IPS DF 6.9 (cell line): ENCODE measurements at places on chromosomes 5 and 9.

DNA sequence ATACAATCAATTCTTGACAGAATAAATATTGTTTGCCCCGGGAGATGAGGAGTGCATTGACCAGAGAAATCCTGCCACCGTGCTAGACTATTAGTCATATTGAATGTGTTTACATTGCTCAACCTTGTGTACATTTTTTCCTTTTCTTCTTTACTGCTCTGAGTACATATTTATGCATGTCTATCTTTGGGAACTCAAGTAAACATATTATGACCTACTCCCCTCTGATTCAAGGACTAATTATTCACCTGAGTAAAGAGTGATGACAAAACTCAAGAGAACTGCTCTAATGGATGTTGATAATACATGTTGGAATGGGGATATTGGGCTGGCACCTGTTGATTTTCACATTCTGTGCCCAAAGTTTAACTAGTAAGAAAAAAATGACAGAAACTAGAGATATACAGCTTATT lies 3.9 kb upstream of the SPINK1 start:
- DNase-seq = no peak

DNA sequence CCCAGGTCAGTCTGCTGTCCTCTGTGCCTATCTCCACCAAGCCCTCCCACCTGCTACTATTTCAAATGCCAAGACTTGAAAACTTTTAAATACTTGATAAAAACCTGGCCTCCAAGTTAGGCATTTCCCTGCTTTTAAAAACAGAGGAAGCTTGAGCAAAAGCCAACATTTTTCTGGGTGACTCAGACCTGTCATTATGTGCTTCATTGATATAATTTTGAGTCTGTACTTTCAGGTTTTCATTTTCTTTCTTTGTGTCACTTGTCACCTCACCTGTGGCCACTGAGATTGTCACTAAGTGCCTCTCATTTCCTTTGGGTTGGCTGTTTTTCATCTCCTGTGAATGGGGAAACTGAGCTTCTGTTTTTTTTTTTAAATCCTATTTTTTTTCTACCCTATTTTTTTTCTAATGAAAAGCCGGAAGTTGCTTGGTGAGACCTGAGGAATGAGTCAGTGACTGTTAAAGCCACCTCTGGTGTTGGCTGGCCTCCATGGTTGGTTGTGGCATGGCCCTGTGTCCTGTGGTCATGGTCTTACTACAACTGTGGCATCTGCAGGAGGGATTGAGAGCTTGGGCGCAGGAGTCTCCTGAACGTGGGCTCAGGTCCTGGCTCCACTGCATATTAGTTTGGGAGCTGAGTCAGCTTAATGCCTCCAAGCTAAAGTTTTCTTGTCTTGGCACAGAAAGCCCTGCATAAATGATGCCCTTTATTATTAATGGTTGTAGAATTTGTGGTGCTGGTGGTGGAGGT lies 56.7 kb downstream of the ARHGAP26 start:
- no peak for DNase-seq

DNA sequence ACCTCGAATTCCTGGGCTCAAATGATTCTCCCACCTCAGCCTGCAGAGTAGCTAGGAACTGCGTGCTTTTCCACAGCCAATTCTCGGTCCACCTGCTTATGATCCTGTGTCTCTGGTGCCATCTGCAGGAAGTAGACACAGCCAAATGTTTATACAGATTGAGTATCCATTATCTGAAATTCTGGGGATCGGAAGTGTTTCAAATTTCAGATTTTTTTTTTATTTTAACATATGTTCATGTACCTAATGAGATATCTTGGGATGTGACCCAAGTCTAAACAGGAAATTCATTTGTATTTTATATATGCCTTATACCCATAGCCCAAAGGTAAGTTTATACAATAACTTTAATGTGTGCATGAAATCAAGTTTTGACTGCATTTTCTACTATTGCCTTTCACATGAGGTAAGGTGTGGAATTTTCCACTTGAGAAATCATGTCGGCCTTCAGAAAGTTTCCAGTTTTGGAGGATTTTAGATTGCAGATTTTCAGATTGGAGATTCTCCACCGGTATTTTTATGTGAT lies 89.5 kb downstream of the ESM1 start:
- no peak for DNase-seq

GRCh38 chr5:131769336-131769735 lies 27.5 kb downstream of the FNIP1 start:
- DNase-seq = no peak

DNA sequence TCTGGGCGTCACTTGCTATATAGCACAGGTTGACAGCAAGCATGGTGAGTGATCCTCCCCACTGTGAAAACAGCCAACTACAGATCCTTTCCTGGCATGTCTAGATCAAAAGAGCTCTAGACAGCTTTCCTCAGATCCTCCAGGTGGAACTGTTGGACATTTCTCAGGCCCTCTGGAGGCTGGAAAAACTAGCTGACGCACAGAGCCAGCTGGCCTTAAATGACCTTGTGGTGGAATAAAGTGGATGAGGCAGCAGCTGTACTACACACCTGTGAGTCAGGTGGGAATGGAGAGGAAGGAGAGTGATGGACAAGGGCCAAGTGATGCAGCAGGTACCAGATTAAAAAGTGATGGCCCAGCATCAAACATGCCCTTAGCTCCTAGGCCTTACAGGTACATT lies 172.7 kb downstream of the TRIM32 start:
- no peak for DNase-seq

DNA sequence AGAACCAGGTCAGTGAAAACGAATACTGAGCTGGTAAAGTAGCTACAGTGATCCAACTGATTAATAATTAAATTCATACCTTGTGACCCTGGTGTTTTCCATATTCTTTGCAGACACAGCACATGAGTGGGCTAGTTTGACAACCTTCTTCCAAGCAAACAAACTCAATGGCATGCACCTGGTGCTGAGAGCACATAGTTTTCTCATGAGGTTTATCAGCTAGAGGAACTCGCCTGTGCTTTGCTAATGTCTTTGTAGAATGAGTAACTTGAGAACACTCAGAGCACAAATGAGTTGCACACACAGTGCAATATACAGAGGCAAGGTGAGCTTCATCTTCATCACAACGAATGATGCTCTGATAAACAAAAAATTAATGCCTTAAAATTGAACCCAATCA lies 12.6 kb downstream of the TRIM23 start:
- no peak for DNase-seq

GRCh38 chr5:36948041-36948440 lies 71.5 kb downstream of the NIPBL start:
- DNase-seq = no peak

DNA sequence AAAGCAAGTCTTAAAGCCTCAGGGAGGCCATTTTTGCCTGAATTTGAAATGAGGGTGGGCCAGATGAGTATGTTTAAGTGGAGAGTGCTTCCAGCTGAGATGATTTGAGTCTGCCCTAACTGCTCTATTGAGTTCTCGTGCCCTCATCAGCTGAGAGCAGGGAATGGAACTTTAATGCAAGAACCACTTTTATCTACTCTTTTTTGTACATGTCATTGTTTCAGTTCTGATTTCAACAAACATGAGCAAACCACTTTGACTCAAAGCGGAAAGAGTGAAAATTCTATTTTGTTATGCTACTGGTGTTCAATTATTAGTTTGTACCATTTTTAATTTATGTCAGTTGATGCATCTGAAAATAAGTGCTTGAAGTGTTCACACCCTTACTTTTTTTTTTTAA lies 35.8 kb downstream of the DCAF10 start:
- no peak for DNase-seq

GRCh38 chr5:1497242-1497777 lies 26.4 kb downstream of the LPCAT1 start:
- DNase-seq = no peak

- no peak for DNase-seq
Observed at GRCh38 chr5:36297653-36298052, 4.0 kb downstream of the RANBP3L start.

DNA sequence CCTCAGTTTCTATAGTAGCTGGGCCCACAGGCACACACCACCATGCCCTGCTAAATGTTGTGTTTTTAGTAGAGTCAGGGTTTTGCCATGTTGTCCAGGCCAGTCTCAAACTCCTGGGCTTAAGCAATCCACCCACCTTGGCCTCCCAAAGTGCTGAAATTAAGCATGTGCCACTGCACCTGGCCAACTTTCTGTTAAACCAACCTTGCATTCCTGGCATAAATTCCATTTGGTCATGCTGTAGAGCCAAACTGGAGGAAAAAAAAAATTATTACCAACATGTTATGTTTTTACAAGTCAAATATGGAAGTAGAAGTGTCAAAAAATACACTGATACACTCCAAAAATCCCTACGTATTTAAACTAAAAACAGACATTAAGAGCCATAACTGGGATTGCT lies 54.1 kb downstream of the ERMP1 start:
- no peak for DNase-seq

GRCh38 chr5:10977011-10977410 lies 216.0 kb upstream of the DAP start:
- no peak for DNase-seq

- no peak for DNase-seq
Observed at GRCh38 chr5:154642499-154643245, 112.5 kb upstream of the LARP1 start.

- DNase-seq = no peak
Observed at GRCh38 chr9:4689021-4689420, 9.7 kb downstream of the CDC37L1 start.
